Stimulated activated CD8-positive, alpha-beta memory T cell treated with anti-CD3 and anti-CD28 coated beads, Interleukin-7, amount 100 ng/mL, for 1 hour (primary cell): ENCODE measurements at places on chromosomes 5 and 9.

GRCh38 chr9:31135567-31135966 lies 1248.9 kb upstream of the ACO1 start:
- no peak for DNase-seq

DNA sequence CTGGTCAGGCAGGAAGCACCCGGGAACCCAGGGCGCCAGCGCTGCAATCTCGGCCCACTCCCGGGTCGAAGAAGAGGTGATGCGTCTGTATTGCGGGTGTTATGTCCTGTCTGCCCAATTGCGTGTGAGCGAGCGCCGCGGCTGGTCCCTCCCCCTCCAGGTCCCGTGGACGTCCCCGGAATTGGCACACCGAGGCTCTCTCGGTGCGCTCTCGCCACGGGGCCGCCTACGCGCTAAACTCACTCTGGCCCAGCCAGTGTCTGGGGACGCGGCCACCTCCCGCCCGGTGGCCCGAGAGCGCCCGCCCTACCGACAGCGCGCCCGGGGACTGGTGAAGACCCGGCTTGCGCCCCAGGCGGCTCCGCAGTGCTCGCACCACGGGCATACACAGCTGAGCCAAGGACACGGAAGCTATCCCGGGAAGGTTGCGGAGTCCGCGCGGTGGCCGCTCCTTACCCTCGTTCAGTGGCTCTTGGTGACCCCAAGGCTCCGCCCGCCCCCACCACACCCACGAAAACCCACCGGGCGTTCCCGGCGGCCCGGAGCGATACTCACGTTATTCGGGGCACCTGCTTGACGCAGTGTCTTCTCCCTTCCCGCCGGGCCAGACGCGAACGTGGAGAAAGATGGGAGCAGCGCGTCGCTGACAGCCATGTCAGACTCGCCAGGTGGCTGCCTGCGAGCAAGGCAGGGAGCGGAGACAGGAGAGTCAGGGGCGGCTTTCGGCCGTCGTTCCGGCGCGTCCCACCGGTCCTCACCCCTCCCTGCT lies 1.0 kb downstream of the KLF4 start:
- no peak for DNase-seq

- no peak for DNase-seq
Observed at GRCh38 chr5:125064621-125065438, 318.4 kb upstream of the ZNF608 start.

GRCh38 chr5:1881731-1882336 lies 891 bp downstream of the IRX4 start:
- DNase-seq = no peak

DNA sequence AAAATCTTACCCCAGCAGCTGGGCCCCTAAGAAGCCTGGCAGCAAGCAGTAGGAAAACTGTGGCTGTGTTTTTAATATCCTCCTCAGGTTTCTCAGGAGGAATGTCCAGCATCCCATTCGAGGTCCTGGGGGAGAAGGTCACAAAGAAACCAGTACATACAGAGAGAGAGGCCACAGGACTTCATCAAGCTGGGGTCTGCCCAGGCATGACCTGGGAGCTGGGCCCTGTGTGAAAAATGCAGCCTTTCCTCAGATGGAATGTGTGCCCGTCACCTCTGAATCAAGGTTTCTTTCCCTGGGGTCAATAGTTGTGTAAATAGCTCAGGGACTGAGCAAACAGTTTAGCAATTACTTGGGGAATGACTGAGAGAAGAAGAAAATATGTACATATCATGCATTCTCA lies 33.9 kb upstream of the RAD23B start:
- DNase-seq = no peak
